Fibroblast of upper back skin (primary cell): ENCODE measurements at places on chromosomes 1 and 21.
A peak's percentile ranks its signal among the peaks of the same experiment; 100 is the strongest.

DNA sequence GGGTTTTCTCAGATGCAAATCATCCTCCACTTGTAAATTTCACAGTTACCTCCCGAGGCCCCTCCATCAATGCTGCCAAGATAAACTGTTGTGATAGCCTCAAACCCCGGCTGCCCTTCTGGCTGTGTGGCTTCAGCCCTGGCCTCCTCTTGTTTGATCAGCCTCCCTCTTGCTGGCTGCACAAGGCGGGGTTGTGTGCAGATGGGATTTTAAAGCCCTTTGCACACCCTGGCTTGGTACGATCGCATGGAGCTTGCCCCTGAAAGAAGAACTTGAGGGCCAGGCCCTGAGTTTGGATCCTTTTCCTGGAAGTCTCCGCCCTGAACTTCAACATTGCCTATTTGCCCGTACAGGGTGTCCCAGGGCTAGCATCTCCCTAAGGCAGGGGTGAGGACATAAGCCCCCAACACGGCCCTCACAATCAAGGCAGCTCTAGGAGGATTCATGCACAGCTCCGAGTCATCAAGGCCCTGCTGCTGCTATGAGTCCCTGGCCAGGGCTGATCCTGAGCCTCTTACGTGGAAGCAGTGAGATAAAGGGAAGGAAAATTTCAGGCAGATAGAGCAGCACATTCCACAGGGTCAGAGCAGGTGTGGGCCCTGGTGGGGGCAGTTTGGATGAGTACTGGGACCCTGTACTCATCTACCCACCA lies 181.2 kb upstream of the VAMP3 start:
- DNase-seq, result no peak

DNA sequence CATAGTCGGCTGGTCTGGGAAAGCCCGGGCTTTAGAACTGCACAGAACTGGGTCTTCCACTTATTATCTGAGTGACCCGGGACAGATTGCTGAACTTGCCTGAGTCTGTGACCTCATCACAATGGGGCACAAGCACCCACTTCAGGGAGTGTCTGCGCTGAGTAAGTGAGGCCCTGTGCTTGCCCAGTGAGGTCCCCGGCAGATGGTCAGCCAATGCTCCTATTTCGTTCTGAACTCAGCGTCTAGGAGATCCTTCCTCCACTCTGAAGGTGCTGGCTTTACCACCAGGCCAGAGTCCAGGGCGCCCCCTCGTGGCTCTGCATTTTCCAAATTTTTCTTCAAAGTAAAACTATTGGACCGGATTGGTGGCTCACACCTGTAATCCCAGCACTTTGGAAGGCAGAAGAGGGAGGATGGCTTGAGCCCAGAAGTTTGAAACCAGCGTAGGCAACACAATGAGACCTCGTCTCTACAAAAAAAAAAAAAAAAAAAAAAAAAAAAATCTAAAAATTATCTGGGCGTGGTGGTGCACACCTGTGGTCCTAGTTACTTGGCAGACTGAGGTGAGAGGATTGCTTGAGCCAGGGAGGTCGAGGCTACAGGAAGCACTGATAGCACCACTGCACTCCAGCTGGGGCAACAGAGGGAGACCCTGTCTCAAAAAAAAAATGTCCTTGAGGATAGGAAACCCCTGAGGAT lies 61.7 kb downstream of the FCRL5 start:
- peak; percentile 66 for DNase-seq

- DNase-seq, result peak; percentile 43
Observed at GRCh38 chr1:905071-905749, 18.5 kb upstream of the SAMD11 start.

GRCh38 chr1:100463791-100464424 lies 74.0 kb upstream of the GPR88 start:
- peak; percentile 71 for DNase-seq

- DNase-seq, result peak; percentile 61
Observed at GRCh38 chr1:186643614-186644013, 36.6 kb downstream of the PTGS2 start.

GRCh38 chr1:55639526-55639925 lies 424.4 kb upstream of the USP24 start:
- no peak for DNase-seq

DNA sequence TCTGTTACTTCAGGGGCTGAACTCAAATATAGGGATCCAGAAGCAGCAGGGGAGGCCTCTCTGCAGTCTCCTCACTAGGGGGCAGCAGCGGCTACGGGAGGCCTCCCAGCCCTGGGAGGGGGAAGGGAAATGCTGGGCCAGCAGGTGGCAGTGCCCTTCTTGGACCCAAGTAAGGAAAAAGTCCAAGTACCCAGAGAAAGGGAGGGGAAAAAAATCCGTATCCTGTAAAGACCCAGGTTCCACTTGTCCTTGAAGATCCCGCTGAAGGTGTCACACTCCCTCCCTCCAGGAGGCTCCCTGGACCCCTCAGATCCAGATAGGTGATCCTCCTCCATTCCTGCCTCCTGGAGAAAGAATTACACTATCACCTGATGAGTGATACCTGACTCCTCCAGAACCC lies 14.1 kb upstream of the NUAK2 start:
- peak; percentile 60 for DNase-seq

GRCh38 chr1:53592985-53593757 lies 134.0 kb downstream of the DMRTB1 start:
- no peak for DNase-seq

- DNase-seq, result no peak
Observed at GRCh38 chr1:153945131-153945794, 1.3 kb downstream of the DENND4B start.
